ENCODE measurements at places on chromosomes 5 and 9.

- no peak for DNase-seq
These were observed 159.2 kb upstream of the GNA14 start for GRCh38 chr9:77807281-77807683.

DNA sequence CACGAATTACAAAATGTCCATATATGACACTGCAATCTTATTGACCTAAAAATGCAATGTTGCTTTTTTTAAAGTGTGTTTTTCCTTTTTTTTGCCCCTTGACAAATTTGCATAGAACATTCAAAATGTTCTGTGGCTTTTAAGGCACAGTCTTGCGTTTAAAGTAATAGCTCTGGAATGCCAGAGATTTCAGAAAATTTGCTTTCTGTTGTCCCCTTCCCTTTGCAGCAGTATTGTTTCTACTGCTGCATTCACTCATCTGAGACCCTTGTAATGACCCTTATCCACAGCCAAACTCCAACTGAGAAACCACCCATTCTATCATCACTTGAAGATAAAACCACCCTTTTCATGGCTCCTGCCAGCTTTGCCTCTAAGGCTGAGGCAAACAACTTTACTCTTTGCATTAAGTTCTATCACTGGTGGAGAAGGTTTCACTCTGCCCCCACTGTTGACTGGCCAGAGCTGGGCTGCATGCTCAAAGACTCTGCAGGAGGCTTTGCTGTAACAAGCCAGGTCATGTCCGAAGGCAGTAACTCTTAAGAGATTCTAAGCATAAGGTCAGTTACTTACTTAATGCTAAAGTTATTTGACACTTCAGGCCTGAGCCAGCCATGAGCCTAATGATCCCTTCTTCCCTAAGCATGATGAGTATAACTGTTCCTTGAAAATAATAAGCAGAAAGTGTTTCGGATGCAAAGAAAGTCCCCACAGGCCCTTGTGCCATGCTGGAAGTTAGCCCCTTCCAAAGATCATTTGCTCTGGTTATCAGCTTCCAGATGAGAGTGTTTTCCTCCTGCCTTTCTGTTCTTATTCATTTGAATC, 101.9 kb downstream of the CD180 start:
- DNase-seq = no peak

DNA sequence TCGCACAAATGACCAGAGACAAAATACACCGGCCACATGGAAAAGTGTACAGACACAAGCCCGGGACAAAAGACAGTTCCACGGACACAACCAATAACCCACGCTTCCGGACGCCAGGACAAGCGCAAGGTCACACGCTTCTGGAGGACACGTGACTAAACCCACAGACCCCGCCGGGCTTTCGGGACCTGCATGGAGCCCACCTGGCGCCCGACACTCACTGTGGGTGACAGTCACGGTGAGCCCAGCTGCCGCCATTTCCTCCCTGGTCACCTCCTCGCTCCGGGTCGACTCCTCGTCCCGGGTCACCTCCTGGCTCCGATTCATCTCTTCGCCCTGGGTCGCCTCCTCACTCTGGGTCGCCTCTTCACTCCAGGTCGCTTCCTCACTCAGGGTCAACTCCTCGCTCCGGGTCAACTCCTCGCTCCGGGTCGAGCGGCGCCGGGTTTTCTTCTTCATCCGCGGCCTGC, 470 bp downstream of the BAG1 start:
- DNase-seq = peak; percentile 11

DNA sequence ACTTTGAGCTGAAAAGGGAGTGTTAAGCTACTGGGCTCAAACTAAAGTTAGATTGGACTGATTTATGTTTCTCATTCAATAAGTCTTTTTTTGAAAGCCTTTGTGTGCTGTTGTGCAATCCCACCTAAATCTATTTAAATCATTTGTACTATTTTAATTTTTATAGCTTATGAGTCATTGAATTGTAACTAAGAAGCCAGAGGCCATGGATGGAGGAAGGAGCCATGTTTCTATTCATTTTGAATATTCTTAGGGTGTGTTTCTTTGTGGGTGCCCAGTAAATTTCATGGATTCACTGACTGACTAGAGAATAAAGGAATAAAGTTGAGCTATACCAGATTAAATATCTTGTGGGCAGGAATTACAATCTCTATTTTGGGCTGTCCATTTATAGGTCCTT, 238.5 kb downstream of the KIF4B start:
- no peak for DNase-seq

- no peak for DNase-seq
These were observed 32.0 kb downstream of the ABO start for GRCh38 chr9:133242991-133243390.

GRCh38 chr9:34072410-34072809, 23.7 kb upstream of the UBAP2 start:
- no peak for DNase-seq

DNA sequence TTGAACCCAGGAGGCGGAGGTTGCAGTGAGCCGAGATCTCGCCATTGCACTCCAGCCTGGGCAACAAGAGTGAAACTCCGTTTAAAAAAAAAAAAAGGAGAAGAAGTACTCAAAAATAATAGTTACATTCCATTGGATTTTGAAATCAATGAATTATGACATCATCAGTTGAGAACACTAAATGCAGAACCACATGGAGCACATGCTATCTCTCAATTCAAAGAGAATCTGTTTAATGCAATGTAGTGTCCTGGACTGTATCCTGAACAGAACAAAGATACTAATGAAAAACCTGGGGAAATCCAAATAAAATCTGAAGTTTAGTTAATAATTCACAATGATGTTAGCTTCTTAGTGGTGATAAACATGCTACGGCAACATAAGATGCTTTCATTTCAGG, 20.3 kb downstream of the CDC14B start:
- no peak for DNase-seq

DNA sequence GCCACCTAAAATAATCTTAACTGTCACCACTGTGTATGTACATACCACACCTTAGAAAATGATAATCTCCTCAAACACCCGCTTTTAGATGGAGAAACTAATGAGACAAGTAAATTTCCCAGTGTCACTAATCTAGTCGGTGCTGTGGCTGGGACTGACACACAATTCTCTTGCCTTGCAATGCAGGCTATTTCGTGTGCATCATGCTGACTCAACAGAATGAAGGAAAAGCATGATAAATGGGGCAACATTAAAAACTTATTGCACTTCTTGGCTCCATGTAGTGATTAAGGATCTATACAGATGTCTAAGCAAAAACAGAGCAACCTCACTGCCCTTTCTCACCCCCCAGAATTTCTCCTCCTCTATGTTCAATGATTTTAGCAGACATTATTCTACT, 677.9 kb downstream of the DTWD2 start:
- no peak for DNase-seq

GRCh38 chr9:128231638-128232527, 28.7 kb downstream of the DNM1 start:
- no peak for DNase-seq
